ENCODE measurements at places on chromosomes 11 and 22. TPM values are rescaled to one million over a fixed set of nuclear protein-coding genes. Genes with fewer than 3 reads are reported as not detected.

The GSTT2 gene
- total RNA-seq, result 0.35 TPM

The CBLIF gene
- not detected for total RNA-seq

The HBB gene
- not detected for total RNA-seq

The PNPLA3 gene
- total RNA-seq, result 2.8 TPM

The OR2D2 gene
- 0.18 TPM for total RNA-seq

The MYOD1 gene
- not detected for total RNA-seq

The OR56A1 gene
- not detected for total RNA-seq

The C11orf58 gene
- 278 TPM for total RNA-seq

The CADM1 gene
- total RNA-seq, result 2.8 TPM

The BRSK2 gene
- 0.20 TPM for total RNA-seq

The ZBTB16 gene
- total RNA-seq, result 17.3 TPM

The CDPF1 gene
- 10.6 TPM for total RNA-seq

The OR51B5 gene
- total RNA-seq, result not detected

Data from pulmonary artery endothelial cell (primary cell).